ENCODE measurements at places on chromosomes 7 and 10.

- DNase-seq, result no peak
Measured at GRCh38 chr7:158816995-158817394, 12.3 kb downstream of the ESYT2 start.

DNA sequence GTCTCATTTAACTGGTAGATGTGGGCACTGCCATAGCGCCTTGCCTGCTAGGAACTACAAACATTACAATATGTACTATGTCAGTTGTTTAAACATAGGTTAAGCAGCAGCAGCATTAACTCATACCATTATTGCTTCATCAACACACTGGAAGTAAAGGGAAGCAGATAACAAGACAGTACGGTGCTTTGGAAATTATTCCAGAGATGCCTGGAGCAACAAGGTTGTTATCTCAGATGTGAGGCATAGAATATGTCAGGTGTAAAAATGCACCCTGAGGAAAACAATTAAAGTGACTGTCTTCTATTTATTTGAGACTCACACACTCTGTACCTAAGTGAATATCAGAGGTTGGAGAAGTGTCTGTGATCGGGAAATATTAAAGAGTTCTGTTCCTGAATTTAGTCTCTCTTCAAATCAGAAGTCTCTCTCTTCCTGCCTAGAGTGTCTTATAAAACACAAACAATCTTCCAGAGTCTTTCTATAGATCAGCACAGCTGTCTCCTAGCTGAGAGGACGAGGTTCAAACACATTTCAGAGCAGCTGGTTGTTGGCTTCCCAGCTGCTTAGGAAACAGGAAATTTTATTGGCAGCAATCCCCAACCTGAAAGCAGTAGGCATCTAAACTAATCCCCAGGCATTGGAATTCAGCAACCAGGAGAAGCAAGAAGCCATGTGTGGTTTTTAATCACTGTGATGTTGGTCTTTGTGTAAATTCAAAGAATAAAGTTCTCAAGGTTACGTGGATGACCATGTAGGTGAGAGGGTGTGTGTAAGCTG, 994.4 kb upstream of the LRRTM3 start:
- no peak for DNase-seq

GRCh38 chr10:47028466-47028865, 117.2 kb downstream of the PTPN20 start:
- DNase-seq, result no peak

DNA sequence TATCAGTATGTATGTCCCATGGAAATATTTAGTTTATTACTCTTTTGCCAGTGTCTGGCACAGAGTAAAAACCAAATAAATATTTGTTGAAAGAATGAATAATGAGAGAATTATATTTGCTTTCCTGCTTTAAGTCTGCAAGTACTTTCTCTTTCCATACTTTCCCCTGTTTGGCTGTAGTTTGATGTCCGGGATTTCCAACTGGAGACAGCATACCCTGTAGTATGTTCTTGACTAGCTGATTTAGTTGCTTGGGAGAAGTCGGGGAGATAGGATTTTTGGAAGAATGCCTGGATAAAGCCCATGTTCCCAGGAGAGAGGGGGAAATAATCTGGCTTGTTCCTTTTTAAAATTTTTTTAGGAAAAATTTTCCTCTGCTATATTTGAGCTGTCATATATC, 516.1 kb downstream of the CCSER2 start:
- no peak for DNase-seq

DNA sequence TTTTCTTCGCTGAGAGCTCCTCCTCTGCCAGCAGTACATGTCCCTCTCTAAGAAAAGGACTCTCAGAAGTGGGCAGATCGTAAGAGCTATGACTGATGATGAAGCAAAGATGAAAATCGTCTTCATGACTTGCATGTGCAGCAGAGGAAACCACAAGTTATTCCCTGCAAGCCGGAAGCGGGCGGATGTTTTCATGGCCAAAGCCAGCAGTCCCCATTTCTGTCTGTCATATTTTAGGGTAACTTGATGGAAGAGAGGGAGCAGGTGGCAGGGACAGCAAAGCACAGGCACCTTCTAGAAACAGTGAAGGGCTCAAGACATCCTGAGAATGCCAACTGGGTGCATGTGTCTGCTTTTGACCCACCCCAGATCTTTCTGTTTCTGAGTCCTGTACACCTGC, 19.9 kb downstream of the KLF6 start:
- no peak for DNase-seq

DNA sequence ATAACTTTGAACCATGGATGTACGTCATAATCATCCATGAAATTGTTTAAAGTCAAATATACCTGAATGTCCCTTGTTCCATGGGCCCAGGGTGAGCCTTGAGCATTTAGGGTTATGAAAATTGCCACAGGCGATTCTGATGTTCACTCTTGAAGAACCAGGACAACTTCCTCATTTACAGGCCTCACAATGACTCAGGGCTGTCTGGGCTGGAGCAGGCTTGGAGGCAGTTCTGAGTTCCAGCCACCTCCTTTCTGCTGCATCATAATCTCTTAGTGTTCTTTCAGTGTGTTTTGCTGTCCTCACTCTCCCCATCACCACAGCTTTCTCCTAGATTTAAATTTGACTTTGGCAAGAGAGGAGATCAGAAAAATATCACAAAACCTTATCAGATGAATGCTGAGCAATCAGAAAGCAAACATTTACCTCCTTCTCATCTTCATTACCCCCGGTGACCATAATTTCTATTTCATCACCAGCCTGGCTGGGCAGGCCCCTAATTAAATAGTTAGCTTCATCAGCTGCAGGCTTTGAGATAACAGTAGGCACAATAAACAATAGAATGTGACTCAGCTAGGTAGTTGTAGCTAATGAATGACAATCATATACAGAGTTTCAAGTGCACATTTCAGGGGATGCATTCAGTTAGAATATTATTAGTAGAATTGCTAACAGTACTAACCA, 571.0 kb downstream of the SH2D4B start:
- no peak for DNase-seq

- DNase-seq, result peak; percentile 17
Measured at GRCh38 chr7:144738708-144739314, 97.0 kb downstream of the TPK1 start.

- DNase-seq, result no peak
Measured at GRCh38 chr10:37344413-37344812, 219.0 kb downstream of the ANKRD30A start.

DNA sequence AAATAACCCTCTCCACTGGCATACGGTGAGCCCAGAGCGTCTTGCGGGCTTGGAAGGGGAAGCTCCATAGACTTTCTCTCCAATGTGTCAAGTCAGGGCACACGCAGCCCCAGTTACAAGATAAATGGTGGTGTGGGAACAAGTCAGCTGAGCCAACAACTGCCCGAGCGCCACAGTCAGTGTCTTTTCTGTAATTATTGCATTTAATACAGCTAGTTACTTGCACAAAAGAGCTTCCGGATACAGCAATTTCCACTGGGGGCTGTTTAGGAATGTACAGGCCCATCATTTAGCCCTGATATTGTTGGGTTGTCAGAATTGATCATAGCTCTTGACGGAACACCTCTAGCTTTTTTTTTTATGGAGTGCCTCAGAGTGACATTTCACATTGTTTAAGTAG, 193.5 kb upstream of the SP8 start:
- no peak for DNase-seq

GRCh38 chr10:61029411-61029810, 85.4 kb upstream of the RHOBTB1 start:
- DNase-seq, result no peak

DNA sequence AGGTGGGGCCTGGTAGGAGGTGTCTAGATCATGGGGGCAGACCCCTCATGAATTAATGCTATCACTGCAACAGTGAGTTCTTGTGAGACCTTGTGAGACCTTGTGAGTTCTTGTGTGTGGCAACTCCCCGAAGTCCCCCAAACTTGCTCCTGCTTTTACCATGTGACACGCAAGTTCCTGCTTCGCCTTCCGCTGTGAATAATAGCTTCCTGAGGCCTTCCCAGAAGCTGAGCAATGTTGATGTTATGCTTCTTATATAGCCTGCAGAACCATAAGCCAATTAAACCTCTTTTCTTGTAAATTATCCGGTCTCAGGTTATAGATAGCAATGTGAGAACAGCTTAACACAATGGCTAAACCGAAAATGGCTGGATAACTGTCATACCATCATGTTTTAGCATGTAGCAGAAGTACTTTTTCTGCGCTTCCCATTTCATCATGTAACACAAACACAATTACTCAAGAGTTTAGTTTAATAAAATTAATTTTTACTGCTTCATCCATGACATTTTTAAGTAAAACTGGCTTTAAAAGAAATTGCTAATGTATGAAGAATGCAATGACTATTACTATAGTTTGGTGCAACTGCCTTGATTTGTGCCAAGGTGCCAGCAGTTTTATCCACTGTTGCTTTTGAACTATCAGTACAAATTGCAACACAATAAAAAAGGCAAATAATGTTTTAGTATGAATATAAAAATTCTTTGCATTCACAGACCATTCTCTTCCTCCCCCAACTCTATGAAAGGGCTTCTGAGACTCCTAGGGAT, 87.7 kb upstream of the TMEM168 start:
- no peak for DNase-seq

- no peak for DNase-seq
Measured at GRCh38 chr10:34205452-34205851, 609.6 kb downstream of the PARD3 start.

DNA sequence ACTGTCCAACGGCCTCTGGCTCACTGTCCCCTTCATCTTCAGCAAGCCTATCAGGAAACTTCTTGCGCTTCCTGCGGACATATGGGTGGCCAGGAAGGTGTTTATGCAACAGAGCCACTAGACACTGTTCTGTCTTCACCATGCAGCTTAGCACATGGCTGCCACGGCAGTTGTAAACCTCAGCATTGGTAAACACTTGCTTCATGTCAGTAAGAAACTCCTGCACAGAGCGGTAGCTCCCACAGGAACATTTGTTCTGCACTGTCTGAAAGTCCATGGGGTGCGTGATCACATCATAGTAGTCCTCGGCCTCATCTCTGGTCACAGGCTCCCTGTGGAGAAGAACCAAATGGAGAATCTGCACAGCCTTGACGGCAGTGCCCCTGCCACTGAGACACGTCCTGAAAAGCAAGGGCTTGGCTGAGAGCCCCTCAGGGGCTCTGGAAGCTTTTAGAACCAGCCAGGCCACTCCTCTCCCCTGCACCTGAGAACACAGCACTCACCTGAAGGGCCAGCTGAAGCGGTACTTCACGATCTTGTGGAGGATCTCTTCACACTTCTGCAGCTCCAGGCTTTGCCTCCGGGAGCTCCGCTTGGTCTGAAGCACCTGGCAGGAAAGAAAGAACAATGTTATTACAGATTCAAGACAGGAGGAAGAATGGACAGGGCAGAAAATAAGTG, 8.8 kb downstream of the FZD9 start:
- no peak for DNase-seq

Measured in COLO829 (cell line).